Occipital lobe (tissue), 3 donors: ENCODE measurements at places on chromosomes 5 and 9.
A peak's percentile ranks its signal among the peaks of the same experiment; 100 is the strongest.

DNA sequence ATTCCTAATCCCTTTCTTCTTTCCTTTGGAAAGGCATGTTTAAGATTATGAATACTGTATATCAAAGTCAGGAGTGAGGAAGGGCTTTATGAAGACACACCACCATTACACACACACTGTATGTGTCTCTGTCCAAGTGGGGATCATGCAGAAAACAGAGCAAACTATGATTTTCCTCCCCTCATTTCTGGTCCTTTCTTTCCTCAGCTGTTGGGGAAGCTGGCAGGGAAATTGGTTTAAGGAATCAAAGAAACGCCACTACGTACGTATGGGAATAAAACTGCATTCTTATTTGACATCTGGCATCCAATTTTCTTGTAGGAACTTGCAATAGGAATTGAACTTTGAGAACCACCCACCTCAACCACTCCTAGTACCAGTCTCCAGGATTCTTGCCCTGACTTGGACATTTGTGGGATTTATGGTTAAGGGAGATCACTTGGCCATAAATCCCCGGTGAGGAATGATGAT lies 125.8 kb downstream of the PDE4D start:
- no peak for DNase-seq

GRCh38 chr5:130024006-130024405 lies 119.7 kb downstream of the CHSY3 start:
- no peak for DNase-seq

- no peak for DNase-seq
Measured at GRCh38 chr5:164306662-164307061, 801.2 kb downstream of the MAT2B start.

DNA sequence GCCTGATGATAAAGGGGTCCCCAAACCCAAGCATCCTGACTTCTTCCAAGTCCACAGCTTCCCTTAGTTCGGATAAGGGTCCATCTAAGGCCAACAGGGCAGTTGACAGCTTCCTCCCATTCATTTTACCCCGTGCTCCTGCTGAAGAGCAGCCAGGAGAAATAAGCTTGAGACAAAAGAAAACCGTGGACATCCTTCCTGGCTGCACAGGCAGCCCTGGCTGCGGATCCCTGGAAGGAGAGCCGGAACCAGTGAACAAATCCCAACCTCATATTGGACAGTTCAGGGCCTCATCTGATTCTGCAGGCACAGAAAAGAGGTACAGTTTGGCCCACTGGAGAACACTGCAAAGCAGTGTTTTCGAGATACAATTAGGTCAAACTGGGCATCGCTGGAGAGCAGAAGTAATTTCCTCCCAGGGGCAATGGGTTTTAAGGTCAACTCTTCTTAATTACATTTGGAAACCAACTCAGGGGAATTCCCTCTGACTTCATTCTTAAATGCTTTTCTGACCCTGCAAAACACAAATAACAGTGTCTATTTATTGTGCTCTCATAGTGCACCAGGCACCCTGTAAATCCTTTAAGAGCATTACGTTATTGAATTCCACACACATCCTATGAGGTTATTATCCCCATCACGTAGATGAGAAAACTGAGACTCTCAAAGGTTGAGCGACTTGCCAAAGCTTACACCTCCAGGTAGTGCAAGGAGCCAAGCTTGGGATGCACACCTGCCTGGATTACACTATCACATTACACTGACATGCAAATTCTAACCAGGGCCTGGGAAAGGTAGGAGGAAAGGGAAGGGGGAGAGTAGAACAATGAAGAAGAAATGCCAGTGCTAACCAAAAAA lies 21.2 kb downstream of the ADAM19 start:
- DNase-seq: no peak

DNA sequence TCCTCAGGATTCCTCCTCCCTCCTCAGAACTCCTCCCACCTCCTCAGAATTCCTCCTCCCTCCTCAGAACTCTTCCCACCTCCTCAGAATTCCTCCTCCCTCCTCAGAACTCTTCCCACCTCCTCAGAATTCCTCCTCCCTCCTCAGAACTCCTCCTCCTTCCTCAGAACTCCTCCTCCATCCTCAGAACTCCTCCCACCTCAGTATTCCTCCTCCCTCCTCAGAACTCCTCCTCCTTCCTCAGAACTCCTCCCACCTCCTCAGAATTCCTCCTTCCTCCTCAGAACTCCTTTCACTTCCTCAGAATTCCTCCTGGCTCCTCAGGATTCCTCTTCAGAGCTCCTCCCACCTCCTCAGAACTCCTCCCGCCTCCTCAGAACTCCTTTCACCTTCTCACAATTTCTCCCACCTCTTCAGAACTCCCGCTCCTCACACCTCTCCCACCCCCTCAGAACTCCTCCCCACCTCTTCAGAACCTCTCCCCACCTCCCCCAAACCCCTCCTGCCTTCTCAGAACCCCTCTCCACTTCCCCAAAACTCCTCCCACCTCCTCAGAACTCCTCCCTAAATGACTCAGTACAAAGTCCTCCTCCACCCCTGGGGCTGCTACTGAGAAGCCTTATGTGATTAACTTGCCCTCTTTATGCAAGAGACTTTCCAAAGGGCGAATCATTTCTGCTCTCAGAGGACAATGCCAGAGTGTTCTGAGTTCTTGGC lies 23.2 kb downstream of the SLC46A2 start:
- DNase-seq: no peak

DNA sequence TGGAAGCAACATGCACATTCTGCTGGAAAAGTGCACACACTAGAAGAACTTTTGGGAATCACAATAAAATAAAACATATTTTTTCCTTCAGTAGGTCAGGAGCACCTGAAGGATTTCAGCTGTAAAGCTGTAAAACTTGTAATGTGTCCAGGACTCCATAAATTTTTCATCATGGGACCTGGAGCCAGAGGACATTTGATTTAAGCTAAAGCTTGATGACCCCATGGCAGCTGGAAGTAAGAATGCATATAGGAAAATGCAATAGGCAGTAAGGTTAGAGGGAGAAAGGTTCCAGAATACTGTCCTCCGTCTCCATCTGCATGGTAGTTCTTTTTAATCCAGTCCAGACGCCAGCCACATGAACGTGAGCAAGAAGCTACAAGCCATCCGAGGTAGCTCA lies 166.0 kb downstream of the ADAMTSL1 start:
- DNase-seq: no peak

DNA sequence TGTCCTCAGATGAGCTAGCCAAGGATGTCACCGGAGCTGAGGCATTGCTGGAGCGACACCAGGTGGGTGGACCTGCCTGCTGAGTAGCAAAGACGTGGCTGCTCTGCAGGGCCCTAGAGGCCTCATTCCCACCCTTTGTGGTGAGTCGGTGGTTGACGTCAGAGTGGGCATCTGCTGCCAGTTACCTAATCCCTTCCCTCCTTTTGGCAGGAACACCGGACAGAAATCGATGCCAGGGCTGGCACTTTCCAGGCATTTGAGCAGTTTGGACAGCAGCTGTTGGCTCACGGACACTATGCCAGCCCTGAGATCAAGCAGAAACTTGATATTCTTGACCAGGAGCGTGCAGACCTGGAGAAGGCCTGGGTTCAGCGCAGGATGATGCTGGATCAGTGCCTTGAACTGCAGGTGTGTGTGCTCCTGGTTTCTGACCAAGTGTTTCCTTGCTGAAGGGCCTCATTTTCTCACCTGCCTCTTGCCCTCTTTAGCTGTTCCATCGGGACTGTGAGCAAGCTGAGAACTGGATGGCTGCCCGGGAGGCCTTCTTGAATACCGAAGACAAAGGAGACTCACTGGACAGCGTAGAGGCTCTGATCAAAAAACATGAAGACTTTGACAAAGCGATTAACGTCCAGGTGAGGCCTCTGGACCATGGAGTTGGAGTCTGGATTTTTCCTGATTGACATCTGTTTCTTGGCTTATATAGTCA lies 48.9 kb downstream of the DYNC2I2 start:
- peak; percentile 78 for DNase-seq

DNA sequence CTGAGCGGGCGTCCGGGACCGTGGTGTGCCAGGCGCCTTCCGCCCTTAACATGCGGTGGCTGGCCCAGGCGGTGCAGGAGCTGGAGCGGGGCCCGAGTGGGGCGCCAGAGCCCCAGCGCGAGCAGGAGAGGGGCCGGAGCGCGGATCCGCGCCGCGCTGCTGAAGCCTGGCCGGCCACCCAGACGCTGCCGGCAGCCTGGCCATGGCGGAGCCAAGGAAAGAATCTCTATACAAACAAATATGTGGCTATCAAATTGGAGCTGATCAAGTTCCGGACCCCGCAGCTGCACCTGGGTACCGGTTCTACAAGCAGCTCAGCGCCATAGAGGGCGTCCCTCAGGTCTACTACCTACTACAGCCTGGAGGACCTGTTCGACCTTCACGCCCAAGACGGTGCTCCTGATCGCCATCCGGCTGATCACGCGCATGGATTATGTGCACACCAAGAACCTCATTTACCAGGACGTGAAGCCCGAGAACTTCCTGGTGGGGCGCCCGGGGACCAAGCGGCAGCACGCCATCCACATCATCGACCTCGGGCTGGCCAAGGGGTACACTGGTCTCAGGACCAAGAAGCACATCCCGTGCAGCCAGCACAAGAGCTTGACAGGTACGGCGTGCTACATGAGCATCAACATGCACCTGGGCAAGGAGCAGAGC lies 55.8 kb downstream of the JAK2 start:
- no peak for DNase-seq

DNA sequence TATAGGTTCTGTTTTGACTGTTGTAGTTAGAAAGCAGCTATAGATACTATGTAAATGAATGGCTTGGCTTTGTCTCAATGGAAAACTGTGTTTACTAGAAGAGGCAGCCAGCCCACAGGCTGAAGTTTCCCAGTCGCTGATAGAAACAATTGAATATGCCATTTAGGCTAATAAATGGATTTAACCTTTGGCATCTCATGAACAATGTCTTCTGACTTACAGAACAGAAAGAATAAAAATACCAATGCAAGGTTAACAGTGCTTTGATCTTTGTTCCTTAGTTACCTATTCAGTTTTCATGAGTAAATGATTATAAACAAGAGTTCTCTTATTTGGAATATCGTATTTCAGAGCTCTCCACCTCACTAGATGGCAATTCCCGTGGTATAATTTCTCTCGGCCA lies 120.6 kb downstream of the PAM start:
- DNase-seq: no peak

- no peak for DNase-seq
Measured at GRCh38 chr9:92094655-92095054, 20.6 kb downstream of the SPTLC1 start.

GRCh38 chr9:109497226-109498153 lies 617 bp downstream of the PTPN3 start:
- DNase-seq: no peak

DNA sequence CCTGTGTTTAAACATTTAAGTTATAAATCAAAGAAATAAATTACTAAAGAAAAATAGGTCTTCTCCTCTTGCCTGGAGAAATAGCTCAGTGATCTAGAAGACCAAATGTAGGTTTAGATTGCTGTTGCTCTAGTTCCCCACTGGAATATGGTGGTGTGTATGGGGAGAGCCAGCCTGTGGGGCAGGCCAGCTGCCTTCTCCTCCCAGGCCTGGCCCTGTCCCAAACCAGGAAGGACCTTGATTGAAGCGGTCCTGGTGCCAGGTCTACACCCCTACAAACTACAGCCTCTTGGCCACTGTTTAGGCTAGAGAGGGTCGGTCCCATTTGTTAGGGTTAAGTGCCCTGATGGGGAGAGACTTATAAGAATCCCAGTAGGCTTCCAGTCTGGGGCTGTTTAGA lies 35.4 kb downstream of the MAN2A1 start:
- DNase-seq: no peak

DNA sequence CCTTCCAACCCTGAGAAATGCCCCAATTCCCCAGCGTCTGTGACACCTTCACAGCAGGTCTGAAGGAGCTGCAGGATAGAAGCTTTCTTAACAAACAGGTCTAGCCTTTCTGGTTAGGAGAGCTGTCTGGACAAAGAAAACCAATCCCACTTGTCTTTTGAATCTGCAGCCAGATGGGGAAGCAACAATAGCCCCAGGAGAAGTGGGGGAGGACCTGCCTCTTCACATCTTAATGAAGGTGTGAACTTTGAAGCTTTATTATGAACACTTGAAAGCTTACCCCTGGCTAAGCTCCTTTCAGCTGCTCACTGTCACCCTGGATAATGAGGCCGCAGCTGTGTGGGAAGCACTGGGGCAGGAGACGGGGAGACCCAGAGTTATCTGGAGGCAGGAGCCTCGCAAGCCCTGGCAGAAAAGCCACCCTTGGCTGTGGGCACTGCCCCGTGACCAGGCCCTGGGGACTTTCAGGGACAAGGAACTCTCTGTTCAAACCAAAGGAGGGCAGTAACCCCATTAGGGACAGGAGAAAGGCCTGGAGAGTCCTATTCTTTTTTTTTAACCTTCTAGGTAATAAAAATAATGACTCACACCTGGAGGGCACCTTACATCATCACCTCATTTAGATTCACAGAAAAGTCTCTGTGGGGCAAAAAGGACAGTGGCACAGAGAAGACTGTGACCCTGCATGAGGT lies 151.8 kb upstream of the RAD23B start:
- no peak for DNase-seq

DNA sequence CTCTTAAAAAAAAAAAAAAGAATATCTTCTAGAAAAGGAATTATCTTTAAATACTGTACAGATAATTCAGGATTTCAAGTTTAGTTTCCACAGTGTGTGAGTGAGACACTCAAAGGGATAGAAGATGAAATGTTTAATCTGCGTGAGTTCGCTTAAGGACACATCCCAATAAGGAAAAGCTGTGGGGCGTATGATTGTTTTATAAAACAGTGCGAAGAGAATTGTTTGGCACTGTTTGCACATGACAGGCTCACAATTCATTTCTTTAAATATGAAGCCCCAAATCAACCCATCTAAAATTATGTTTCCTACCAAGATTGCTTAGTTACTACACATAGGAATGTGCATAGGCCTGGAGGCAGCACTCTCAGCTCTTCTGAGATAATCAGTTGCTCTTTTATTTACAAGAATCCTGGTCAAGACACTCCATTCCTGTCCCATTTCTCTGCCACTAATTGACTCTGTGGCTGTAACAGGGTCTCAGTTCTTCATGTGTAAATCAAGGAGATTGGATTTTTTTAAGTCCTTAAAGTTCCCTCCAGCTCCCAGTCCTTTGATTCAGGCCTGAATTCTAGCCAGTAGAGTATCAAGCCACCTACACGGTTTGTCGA lies 60.1 kb downstream of the BHMT start:
- DNase-seq: no peak

- DNase-seq: peak; percentile 27
Measured at GRCh38 chr9:132769906-132770769, 99.9 kb downstream of the GTF3C4 start.

DNA sequence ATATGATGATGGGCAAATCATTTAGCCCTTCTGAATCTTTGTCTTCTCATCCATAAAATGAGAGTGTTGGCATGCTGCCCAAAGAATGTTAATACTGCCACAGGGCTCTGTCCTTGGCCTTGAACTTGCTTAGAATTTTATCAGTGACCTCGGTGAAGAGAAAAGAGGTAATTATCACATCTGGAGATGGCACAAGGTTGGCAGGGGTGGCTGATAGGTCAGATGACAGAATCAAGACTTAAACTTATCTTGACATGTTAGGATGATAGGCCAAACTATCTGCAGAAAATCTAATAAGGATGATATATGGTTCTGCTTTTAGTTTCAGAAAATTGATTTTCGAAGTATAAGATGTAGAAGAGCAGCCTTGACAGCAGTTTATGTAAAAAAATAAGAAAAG lies 599.1 kb upstream of the CLINT1 start:
- no peak for DNase-seq
